ENCODE measurements at places on chromosomes 6 and 20. TPM values are rescaled to one million over a fixed set of nuclear protein-coding genes. Genes with fewer than 3 reads are reported as not detected.

DNA sequence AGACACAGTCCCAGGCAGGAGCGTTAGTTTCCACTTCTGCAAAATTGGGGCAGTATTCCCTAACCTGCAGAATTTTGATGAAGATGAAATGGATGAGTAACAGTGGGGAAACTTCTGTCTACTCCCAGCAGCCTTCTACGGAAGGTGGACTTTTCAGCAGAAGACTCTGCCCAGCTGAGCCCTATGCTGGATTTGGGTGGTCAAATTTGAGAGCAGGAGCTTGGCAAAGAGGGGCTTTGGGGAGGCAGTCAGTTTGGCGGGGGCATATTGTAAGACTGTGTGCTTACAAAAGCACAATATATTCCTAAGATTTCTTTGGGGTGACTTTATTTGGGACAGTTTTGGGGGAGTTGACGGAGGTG is 5.4 kb upstream of the SDCBP2 start:
- peaks cover 52% of the 10 kb centered on the region for H3K4me1 ChIP-seq
- H3K36me3 ChIP-seq: no peaks in the 10 kb centered on the region
- H3K27ac ChIP-seq: peak overlapping the region; percentile 8
- DNase-seq: no peak

DNA sequence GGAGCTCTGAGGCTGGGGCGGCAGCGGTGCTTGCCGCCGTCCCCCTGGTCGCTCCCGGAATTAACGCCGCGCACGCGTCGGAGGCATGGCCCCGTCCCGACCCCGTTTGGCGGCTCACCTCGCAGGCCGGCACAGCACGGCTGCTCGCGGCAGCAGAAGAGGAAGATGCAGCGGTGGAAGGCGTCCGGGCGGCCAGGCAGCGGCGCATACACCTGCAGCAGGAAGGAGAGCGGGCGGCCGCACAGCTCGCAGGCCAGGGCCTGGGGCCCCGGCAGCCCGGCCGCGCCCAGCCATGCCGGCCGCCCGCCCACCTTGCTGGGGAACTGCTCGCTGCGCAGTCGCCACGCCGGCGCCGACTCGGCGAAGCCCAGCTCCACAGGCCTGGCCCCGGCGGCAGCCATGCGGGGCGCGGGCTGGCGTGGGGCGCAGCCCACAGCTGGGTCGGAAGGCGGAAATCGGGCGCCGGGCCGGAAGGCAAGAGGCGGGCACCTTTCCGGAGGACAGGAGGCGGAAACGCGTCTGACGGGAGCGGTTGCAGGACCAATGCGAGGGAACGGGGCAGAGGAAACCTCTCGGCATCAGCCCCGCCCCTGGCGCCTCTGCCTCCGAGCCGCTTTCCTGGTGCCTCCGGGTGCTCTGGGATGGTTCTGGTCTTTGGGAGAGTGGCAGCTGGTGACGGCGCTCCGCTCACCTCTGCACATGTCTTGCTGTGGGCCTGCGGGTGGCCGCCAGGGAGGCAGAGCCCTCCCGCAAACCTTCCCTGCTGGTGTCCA is at the start of gene PDCD2:
Gene PDCD2 (minus strand): TSS at position 457 of the 773 bp plus-strand sequence. CDS start 56 bp downstream, at position 401.
- DNase-seq: peak; percentile 89
- H3K4me1 ChIP-seq: peaks cover 15% of the 10 kb centered on the region
- H3K27ac ChIP-seq: peak within 1 kb of the TSS; percentile 89
- H3K27me3 ChIP-seq: no peaks in the 10 kb centered on the region

GRCh38 chr6:85462673-85463072 is 12.8 kb downstream of the NT5E start:
- no peak overlapping the region for H3K27ac ChIP-seq
- H3K36me3 ChIP-seq: no peaks in the 10 kb centered on the region
- no peak overlapping the region for H3K4me3 ChIP-seq
- H3K4me1 ChIP-seq: peaks cover 7% of the 10 kb centered on the region
- no peaks in the 10 kb centered on the region for H3K27me3 ChIP-seq

- peaks cover 15% of the 10 kb centered on the region for H3K4me1 ChIP-seq
- H3K27ac ChIP-seq: no peak overlapping the region
- H3K27me3 ChIP-seq: no peaks in the 10 kb centered on the region
- no peak for DNase-seq
- no peaks in the 10 kb centered on the region for H3K36me3 ChIP-seq
Observed at GRCh38 chr20:41697861-41698559, 79.8 kb upstream of the CHD6 start.

- no peak overlapping the region for H3K4me3 ChIP-seq
- no peak for DNase-seq
- H3K36me3 ChIP-seq: no peaks in the 10 kb centered on the region
- no peaks in the 10 kb centered on the region for H3K27me3 ChIP-seq
Observed at GRCh38 chr20:43529457-43530153, 22.1 kb downstream of the L3MBTL1 start.

DNA sequence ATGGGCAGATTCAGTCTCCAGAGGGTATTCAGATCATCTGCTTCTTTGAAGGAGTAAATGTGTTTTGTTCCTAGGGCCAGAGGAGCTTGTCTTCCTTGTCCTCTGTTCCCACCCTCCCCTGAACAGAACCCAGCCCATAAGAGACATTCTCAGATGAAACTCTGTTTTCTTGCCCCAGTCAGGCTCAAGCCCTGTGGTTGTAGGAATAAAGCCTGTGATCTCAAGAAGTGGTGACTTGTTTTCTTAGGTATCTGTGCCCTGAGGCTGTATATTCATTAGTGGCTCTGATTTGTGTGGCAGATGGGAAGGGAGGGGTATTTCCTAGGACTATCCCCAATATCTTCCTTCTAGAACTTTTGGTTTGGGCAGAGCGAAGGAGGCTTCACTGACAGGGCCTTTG is 27.9 kb downstream of the GSS start:
- no peak for DNase-seq
- no peaks in the 10 kb centered on the region for H3K27me3 ChIP-seq
- H3K4me1 ChIP-seq: peaks cover 27% of the 10 kb centered on the region
- H3K4me3 ChIP-seq: no peak overlapping the region

DNA sequence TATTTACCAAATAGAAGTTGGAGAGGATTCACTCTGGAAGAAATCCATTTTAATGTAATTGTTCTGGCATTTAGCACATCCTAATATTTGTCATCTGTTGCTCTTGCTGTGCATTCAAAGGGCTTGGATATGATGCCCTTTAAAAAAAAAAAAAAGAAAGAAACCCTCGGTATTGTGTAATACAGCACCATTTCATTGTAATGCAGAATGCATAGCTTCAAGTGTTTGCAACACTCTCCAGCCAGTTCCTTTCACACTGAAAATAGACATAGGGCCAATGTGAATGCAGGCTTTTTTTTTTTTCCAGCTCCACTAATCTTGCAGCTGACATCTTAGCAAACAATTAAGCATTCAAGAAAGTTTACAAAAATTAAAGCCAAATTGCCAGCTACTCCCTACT is 197.4 kb upstream of the POU3F2 start:
- no peak overlapping the region for H3K27ac ChIP-seq
- H3K4me1 ChIP-seq: no peaks in the 10 kb centered on the region
- H3K4me3 ChIP-seq: no peak overlapping the region
- DNase-seq: no peak
- no peaks in the 10 kb centered on the region for H3K36me3 ChIP-seq
- no peaks in the 10 kb centered on the region for H3K27me3 ChIP-seq

DNA sequence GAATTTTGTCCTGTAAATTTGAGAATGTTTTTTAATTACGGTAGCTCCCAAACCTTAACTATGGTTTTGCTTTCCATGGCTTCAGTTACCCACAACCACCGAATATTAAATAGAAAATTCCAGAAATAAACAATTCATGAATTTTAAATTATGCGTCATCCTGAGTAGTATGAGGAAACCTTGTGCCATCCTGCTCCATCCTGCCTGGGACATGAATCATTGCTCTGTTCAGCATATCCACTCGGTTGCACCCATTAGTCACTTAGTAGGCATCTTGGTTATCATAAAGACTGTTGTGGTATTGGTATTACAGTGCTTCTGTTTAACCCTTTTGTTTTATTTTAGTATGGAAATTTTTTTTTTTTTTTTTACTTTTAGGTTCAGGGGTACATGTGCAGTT is 39.7 kb downstream of the KCNS1 start:
- H3K4me1 ChIP-seq: peaks cover 6% of the 10 kb centered on the region
- H3K4me3 ChIP-seq: no peak overlapping the region
- DNase-seq: no peak

DNA sequence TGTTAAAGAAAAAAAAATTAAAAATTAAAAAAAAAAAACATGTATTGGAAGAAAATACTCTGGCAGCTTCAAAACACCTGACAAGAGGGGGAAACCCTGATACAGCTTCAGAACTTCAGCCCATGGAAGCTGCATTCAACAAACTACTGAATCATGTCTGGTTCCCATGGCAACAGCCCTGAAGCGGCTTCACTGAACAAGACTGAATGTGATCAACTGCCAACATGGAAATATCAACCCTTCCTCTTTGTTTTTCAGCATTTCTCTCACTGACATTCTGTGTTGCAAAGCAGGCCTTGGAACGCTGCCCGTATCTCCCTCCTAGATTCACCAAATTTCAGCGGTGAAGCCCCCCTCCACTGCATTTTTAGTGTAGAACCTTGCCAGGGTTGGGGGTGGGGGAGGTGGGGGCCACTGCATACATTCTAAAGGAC is 91.3 kb upstream of the SHLD1 start:
- H3K4me1 ChIP-seq: peaks cover 24% of the 10 kb centered on the region
- no peaks in the 10 kb centered on the region for H3K36me3 ChIP-seq
- H3K4me3 ChIP-seq: no peak overlapping the region
- no peaks in the 10 kb centered on the region for H3K27me3 ChIP-seq

DNA sequence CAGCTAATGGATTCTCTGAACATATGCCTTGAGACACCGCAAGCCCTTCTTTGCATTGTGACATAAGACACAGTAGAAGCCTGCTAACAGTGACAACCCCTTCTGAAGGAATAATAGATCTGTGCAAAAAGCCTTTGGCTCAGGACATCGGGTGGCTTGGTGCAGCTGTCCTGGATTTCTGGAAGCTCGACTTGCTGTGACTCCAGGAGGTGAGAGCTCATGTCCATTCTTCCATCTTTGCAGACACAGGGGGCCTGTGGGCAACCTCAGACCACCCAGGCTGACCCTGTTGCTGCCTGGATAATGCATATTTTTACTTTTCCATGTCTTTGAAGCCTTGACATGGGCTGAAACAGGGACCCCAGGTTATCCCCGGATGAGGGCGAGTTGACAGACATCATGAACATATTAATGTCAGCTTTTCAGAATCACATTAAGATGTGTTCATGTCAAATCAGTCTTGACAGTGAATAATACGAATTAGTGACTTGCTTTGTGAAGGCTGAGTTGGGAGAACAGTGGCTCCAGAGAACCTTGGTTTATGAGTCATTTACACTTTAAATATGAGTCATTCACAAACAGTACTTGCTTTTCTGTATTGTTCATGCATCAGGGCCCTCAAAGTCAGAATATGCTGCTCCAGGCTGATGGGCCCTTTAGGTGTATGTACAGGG is 66.8 kb upstream of the IYD start:
- peaks cover 6% of the 10 kb centered on the region for H3K4me1 ChIP-seq
- H3K4me3 ChIP-seq: no peak overlapping the region
- H3K27ac ChIP-seq: no peak overlapping the region
- H3K36me3 ChIP-seq: no peaks in the 10 kb centered on the region
- no peaks in the 10 kb centered on the region for H3K27me3 ChIP-seq
- no peak for DNase-seq

DNA sequence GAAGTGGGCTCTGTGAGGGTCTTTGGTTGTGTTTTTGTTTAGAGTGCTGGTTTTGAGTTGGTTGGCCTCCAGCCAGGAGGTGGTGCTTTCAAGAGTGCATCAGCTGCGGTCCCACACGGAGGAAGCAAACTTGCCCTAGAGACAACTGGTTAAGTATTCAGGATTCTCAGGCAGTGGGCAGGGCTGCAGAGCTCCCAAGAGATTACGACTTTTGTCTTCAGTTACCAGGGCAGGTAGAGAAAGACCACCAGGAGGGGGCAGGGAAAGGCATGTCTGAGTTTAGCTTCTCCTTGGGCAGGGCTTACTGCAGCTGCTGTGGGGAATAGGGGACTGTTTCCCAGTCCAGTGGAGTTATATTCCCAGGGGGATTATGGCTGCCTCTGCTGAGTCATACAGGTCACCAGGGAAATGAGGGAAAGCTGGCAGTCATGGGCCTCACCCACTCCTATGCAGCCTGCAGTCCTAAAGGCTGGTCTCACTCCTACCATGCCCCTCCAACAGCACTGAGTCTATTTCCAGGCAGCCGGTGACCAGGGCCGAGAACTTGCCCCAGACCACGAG is 64.3 kb downstream of the TTI1 start:
- H3K36me3 ChIP-seq: no peaks in the 10 kb centered on the region
- DNase-seq: no peak
- no peak overlapping the region for H3K27ac ChIP-seq

GRCh38 chr6:121237859-121238258 is 96.4 kb downstream of the TBC1D32 start:
- no peaks in the 10 kb centered on the region for H3K36me3 ChIP-seq
- H3K4me1 ChIP-seq: no peaks in the 10 kb centered on the region
- no peak for DNase-seq
- H3K4me3 ChIP-seq: no peak overlapping the region
- no peak overlapping the region for H3K27ac ChIP-seq

GRCh38 chr6:128403618-128404444 is 116.6 kb downstream of the PTPRK start:
- DNase-seq: no peak
- H3K4me3 ChIP-seq: no peak overlapping the region

- no peak for DNase-seq
- H3K27me3 ChIP-seq: no peaks in the 10 kb centered on the region
- no peaks in the 10 kb centered on the region for H3K4me1 ChIP-seq
- no peaks in the 10 kb centered on the region for H3K36me3 ChIP-seq
- H3K4me3 ChIP-seq: no peak overlapping the region
Observed at GRCh38 chr6:168844821-168845609, 404.0 kb downstream of the SMOC2 start.

DNA sequence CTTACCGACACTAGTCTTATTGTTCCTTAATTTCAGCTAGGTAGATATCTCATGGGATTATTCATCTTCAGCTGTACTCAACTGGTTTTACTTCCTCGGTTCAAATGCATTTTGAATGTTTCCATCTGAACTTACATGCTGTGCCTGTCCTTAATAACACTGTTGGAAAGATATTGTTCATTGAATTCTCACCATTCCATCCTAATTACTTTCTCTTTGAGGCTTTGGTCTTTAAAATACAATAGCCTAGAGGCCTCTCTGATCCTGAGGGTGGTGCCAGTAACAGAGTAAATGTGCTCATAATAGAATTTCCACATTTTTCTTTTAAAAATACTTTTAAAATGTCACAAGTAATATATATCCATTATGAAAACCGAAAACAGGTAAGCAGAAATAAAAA is 54.0 kb downstream of the IL20RA start:
- no peak for DNase-seq
- H3K4me3 ChIP-seq: no peak overlapping the region
- no peaks in the 10 kb centered on the region for H3K4me1 ChIP-seq
- peaks cover 19% of the 10 kb centered on the region for H3K27me3 ChIP-seq

The NRN1 gene
- 6.4 TPM for total RNA-seq

The FRK gene
- total RNA-seq: 1.7 TPM

The SIRPB2 gene
- total RNA-seq: 0.97 TPM

The SLC24A3 gene
- 3.3 TPM for total RNA-seq

The TPBG gene
- total RNA-seq: 6.4 TPM

The SLA2 gene
- not detected for total RNA-seq

The SLC22A7 gene
- total RNA-seq: 0.42 TPM

The SPTLC3 gene
- 2.4 TPM for total RNA-seq

Measured in gastrocnemius medialis (tissue), 4 donors.